ENCODE measurements at places on chromosomes 16 and 17.

- no peak for DNase-seq
These were observed 21.5 kb upstream of the TNS4 start for GRCh38 chr17:40522961-40523310.

DNA sequence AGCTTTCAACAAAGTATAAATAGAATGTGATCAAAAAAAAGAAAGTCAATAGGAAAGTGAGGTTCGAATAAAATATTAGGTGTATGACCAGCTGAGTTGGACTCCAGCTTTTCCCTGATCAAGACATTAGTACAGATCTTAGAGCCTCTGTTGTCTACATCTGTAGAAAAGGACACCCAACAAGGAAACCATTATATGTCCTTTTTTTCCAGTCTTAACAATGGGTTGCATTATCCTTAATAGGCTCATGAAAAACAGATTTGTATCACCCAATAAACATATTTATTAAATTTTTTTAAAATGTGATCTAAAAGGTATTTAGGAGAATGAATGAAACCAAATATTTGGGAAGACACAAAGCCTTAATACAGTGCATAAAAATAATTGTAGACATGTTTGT lies 18.1 kb downstream of the ABCA6 start:
- peak; percentile 51 for DNase-seq

- no peak for DNase-seq
These were observed 6.1 kb upstream of the ENDOV start for GRCh38 chr17:80408872-80409271.

DNA sequence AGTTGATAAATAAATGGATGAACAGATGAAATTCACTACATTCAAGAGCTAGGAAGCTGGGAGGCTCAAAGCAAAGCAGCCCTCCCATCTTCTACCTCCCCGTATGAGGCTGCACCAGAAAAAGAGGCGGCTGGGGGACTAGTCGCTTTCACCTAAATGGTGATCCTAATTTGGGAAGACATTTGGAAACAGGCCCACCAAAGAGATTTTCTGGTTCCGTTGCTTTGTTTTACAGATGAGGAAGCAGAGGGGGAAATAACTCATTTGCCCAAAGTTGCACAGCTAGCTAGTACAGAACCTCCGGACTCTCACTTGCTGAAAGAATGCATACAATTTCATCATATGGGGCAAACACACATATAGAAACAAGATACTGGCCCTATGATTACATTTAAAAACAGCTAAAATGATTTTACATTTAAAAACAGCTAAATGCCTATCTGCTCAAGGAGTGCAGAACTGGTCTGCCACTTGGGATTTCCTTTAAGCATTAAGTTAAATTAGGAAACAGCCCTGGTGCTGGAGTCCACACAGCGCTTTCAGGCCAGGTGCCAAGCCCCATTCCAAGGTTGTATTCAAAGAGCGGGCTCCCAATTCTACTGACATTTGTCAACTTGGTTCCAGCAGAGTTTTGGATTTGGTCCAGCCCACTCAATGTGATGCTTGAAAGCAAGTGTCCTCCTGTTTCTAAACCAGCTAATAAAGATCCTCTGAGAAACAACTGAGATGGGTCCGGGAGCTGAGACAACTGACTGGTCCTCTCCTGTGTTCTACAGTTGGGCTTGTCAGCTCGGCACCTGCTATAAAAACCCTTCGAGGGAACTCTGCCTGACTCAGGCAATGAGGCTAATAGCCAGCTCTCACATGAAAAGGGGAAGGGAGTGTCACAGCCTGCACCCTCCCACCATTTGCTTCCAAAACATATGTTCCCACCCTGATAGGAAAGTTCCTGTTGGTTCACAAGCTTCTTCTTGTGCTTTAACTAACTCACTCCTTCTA lies 11.7 kb downstream of the ERN1 start:
- DNase-seq: no peak

- DNase-seq: no peak
These were observed 142.8 kb downstream of the GRIN2A start for GRCh38 chr16:10039220-10040096.

- DNase-seq: no peak
These were observed 27.8 kb downstream of the CTRB2 start for GRCh38 chr16:75179208-75179607.

DNA sequence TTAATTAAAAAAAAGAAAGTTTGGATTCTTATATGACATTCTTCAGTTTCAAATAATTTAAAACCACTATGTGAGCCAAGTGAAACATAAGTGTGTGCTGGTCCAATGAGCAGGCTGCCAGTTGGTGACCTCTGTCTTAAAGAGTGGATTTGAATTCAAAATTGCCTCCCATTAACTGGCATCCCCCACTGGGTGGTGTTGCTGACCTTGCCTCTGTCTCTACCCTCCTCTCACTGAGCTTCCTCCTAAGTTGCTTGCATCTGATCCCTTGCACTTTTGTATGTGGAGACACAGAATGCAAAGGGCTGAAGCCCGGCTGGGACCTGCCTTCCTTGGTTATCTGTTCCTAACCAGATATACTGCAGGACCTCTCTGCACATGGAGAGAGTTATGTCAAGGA lies 160.6 kb downstream of the CYLD start:
- DNase-seq: no peak

GRCh38 chr17:74959826-74960515 lies 12.6 kb downstream of the HID1 start:
- no peak for DNase-seq

DNA sequence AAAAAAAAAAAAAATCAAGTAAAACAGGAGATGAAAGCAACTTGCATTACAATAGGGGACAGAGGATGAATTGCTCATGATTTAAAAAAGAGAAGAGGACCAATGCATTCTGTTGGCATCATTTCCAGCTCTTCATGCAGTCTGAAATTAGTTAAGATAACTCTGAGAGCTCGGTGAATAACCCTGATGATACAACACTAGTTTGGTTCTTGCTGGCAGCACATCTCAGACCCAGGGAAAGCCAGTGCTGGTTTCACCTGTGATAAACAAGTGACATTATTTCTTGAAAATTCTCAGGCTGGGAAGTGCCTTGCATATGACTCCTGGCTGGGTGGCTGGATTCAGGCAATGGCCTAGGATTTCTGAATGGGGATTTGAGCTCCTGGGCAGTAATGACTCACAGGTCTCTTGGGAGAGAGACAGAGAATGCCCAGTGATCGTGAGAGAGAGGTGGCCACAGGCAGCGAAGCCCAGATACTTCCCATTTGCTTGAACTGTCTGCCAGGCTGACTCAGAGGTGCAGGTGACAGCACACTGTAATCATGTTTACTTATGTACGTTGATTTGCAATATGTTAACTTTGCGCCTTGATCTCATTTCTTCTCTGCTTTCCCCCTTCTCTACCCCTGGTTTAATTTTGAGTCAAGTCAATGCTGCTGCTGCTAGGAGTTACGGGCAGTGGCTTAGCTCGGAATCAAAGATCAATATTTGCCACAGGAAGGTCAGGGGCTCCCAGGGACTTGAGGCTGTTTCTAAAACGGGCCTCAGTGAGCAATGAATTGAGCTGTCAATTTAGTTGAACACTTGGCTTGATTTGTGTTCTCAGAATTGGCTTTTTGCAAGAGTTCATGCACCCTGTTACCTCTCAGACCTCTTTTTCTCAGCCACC lies 27.1 kb downstream of the ARSG start:
- no peak for DNase-seq

GRCh38 chr17:81576621-81577277 lies 24.6 kb upstream of the FAAP100 start:
- peak; percentile 43 for DNase-seq

DNA sequence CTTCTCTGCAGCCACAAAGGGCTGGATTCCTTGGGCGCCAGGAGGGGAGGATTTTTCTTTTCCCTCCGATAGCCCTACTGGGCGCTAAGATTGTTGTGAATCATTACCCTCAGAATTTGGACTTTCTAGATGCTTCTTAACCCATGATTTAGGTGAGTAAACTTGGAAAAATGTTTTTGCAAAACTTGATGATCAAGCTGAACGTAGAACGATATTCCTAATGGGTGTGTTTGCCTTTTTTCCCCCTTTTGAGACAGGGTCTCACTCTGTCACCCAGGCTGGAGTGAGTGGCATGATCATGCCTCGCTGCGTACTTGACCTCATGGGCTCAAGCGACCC lies 43.8 kb downstream of the PGS1 start:
- no peak for DNase-seq

DNA sequence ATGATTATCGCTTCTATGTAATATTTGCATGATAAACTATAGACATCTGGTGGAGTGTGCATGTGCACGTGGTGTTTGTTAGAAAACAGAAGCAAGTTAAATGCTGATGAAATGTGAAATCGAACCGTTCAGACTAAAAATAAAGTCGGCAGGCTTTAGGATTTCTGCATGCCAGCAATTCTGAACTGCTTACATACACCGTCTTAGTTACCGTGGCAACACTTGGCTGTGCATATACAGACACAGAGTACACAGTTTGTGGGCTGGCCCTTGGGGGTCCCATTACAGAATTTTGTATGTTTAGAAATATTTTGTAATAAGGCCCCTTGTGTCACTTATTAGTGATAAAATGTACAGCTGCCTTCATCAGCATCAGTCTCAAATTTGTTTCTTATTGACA lies 605.5 kb downstream of the RBFOX1 start:
- DNase-seq: no peak

DNA sequence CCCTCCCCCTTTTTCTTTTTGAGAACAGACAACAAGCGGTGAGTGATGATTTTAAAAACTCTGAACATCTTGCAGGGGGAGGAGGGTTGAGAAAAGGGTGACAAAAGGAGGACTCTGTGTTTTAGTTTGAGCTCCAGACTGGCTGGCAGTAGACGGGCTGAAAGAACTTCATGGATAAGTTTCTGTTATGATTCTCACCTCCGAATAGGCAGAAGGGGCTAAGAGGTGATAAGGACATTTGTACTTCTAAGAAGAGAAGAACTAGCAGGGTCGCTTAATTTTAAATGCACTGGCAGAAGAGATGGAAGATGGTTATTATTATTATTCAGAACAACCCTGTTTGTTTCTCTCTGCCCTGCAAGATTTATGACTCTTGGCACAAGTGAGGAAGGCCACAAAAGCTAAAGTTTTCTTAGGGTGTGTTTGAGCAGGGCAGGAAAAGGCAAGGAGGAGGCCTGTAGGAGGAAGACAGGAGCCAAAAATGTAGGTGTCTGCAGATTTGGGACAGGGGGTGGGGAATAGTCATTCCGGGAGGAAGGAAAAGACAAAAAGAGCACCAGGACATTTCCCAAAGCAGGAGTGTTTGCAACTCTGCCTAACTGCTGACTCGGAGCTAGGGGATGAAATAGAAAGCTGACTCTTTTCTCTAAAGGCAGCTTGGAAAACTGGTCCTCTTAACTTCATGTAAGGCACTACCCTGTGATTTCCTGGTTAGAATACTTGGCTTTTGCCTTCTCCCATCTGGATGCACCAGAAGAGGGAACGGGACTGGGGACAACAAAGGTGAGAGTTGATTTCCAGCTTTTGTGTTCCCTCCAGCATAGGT lies 11.9 kb upstream of the HOXB2 start:
- DNase-seq: no peak

DNA sequence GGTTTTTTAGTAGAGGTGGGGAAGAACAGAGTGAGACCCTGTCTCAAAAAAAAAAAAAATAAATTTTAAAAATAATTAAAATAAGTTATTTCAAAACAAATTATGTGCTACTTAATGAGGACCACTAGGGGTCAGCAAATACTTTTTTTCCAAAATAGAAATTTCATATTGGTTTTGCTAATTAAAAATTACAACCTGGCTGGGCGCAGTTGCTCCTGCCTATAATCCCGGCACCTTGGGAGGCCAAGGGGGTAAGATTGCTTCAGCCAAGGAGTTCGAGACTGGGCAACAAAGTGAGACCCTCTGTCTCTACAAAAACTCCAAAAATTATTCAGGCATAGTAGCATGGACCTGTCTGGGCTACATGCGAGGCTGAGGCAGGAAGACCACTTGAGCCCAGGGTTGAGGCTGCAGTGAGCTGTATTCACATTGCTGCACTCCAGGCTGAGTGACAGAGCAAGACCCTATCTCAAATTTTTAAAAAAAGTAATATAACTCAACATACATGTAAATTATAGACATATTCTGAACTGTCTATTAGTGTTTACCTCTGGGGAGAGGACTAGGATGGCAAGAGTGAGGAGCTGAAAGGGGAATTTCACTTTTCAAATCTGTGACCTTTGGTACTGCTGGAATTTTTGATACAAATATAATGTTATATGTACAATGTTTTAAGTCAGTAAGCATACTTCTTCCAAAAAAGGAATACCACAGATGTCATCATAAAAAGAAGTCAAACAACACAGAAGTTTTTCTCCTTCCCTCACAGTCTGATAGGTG lies 8.1 kb downstream of the MEIOB start:
- DNase-seq: no peak

DNA sequence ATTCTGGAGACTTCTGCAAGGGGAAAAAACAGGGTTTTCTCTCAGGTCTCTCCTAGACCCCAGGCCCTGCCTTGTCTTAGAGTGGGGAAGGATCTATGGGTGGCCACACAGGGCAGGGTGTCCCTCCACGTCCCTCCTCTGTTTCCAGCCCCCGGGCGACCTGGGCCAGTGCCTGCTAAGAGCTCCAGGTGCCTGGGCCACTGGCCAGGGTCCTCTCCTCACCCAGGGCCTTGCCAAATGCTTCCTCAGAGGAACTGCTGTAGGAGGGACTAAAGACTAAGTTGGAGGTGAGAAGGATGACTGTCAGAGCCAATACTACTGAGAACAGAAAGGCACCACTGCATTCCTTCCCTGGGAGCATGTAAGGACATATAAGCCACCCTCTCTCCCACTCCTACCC lies 11.4 kb downstream of the NOS2 start:
- no peak for DNase-seq

DNA sequence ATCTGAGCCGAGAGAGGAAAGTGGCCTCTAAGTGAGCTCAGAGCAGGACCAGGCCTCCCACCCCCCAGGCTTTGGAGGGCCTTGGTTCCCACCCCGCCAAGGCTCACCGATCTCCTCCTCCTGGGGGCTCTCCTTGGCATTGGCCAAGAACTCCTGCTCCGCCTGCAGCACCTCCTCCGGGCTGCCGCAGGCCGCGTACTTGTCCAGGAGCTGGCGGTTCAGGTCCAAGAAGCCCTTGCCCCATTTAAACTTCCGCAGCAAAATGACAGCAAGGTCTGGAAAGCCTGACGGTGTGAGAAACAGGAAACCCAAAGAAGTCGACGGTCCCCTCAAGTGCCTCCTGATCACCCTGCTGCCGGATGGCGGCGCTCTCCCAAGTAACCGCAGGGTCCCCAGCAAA lies 1.7 kb downstream of the TSR3 start:
- no peak for DNase-seq

DNA sequence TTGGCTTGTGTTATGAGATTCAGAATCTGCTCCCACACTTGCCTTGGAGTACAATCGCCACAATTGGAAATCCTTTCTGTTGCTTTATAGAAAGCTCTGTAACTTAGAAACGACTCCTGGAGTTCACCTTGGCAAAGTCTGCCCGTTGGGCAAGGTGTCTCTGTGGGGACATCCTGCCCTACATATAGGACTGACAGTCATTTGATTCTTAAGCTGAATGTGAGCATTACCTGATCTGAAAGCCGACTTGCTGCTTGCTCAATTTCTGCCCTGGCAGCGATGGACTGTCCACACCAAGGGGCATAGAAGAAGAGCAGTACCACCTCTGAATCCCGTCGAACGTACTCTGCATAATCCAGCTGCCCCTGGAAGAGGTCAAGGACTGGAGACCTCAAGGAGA lies 6.9 kb downstream of the TXNDC11 start:
- DNase-seq: no peak

Data from foreskin melanocyte (primary cell).